ENCODE measurements at places on chromosomes 1 and 21. TPM values are rescaled to one million over a fixed set of nuclear protein-coding genes. Genes with fewer than 3 reads are reported as not detected.
A peak's percentile ranks its signal among the peaks of the same experiment; 100 is the strongest.

- no peaks in the 10 kb centered on the region for H3K27me3 ChIP-seq
- peaks cover 50% of the 10 kb centered on the region for H3K4me1 ChIP-seq
- DNase-seq: no peak
- peak overlapping the region; percentile 76 for H3K4me3 ChIP-seq
Observed at GRCh38 chr1:31064111-31064717, 1.3 kb downstream of the PUM1 start.

DNA sequence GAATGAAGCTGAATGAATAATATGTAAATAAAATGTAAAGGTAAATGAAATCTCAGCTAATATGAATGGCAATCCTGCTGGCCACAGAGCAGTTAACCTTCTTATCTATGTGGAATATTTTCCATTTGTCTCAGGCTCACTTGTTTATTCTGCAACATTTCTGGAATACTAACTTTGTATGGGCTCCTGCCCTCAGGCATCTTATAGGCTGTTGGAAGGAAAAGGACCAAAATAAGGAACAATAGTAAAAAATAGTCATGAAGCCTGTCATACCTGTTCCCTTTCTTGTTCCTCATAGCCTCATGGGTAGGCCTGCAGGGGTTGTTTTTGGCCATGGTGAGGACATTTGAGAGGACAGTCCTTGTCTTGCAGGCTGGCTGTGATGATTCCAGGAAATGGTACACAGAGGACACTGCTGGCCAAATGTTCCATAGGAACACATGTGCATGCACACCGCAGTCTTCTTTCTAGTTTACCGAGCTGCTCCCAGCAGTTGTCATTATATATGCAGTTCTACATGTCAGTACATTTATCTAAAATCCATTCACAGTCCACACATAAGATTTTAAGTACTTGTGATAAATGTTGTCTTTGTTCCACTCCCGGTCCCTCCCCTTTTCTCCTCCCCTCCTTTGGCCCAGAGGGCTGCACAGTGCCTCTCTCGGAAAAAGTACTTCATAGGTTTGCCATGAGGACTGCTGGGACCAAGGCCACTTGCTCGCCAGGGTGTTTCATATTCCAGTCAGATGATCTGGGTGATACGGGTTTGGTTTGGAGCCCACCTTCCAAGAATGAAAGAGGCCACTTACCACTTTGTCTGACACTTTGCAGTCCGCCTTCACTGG is 15.2 kb upstream of the KCNQ4 start:
- H3K4me3 ChIP-seq: no peak overlapping the region
- H3K4me1 ChIP-seq: peaks cover 15% of the 10 kb centered on the region

DNA sequence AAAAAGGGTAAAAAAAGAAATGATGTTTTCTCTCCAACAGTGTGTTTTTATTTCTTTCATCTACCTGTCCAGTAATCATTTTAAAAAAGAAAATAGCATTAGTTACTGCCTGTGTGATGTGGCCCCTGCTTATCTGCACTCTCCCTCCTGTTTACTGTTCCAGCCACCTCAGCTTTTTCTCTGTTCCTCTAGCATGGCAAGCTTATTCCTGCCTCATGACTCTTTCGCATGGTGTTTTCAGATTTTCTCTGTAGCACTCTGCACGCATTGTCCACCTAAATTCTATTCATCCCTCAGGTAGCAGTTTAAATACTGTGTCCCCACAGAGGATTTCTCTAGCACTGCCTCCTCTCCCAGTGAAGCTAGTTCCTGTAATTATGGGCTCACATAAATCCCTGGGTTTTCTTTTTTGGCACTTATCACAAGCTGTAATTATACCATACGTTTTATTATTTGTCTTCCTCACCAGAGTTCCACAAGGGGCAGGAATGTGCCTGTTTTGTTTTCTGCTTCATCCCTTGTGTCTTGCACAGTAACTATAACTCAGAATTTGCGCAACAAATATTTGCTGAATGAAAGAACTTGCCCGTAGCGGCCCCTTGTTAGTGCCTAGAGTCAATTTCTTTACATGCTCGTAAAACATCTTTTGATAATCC is 51.4 kb upstream of the LRIG2 start:
- H3K36me3 ChIP-seq: no peaks in the 10 kb centered on the region
- no peak overlapping the region for H3K27ac ChIP-seq
- no peaks in the 10 kb centered on the region for H3K4me1 ChIP-seq
- H3K27me3 ChIP-seq: no peaks in the 10 kb centered on the region

- H3K27me3 ChIP-seq: no peaks in the 10 kb centered on the region
- no peak for DNase-seq
- H3K27ac ChIP-seq: no peak overlapping the region
- peaks cover 17% of the 10 kb centered on the region for H3K4me1 ChIP-seq
- no peak overlapping the region for H3K4me3 ChIP-seq
Observed at GRCh38 chr21:45543710-45544448, 1.6 kb upstream of the SLC19A1 start.

- no peak overlapping the region for H3K27ac ChIP-seq
- no peaks in the 10 kb centered on the region for H3K27me3 ChIP-seq
- no peaks in the 10 kb centered on the region for H3K4me1 ChIP-seq
- no peaks in the 10 kb centered on the region for H3K36me3 ChIP-seq
- H3K4me3 ChIP-seq: no peak overlapping the region
Observed at GRCh38 chr1:47207803-47208373, 18.1 kb upstream of the PDZK1IP1 start.

UMODL1 gene
- total RNA-seq: 0.58 TPM

ZFP69B gene
- total RNA-seq: 7.5 TPM

All from CD4-positive, alpha-beta memory T cell (primary cell).